ENCODE measurements at places on chromosomes 7 and 10.

- no peak for DNase-seq
Measured at GRCh38 chr7:131370523-131370968, 42.9 kb downstream of the MKLN1 start.

GRCh38 chr10:34936061-34936460 is 121.0 kb upstream of the PARD3 start:
- no peak for DNase-seq

DNA sequence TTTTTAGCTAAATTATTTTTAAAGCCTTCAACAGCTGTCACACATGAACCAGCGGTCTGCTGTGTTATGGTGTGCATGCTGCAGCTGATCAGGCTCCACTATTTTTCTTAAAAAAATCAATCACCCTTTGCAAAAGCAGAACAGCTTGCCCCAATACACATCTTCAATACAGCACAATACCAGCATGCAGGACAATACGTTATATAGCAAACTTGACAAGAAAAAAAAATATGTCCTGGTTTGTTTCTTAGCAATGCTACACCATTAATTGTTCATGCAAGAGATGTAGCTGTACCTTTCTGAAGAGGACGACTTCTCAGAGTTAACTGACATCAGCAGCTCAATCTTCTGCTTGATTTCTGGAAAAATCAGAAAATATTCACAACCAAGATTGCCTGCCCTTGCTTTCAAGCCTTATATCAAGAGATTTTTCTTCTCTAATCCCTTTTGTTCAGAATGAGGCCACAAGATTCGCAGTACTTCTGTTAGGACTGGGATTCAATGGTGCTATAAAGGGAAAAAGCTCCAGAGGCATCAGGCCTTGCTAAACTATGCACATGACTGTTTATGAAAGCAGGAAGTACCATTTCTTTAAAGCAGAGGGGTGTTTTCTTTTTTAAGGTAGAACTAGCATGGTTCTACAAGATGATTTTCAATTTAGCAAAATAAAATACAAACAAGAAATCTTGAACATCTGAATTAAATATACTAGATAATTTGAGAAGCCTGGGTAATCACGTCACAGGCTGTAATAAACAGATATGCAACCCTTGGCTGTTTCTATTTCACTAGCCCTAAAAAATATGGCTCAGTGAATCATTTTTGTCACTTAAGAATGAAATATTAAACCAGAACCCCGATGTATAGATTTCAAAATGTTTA is 120.0 kb downstream of the SRPK2 start:
- DNase-seq, result no peak

DNA sequence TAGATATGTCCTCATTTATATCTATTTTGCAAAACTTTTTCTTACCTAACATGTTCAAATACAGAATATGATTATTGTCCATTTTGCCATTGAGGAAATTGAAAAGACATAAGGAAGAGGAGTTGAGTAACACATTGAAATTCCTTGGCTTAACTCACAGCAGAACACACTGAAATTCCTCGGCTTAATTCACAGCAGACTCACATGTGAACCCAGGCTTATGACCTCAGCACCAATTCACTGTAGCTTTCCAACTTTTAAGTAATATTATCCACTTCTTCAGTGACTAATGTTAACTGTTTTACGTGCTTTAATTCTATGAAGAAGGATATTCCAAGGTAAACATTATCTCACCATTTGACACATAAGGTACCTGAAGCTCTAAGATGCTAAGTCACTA is 597.5 kb upstream of the PFKP start:
- DNase-seq, result no peak

DNA sequence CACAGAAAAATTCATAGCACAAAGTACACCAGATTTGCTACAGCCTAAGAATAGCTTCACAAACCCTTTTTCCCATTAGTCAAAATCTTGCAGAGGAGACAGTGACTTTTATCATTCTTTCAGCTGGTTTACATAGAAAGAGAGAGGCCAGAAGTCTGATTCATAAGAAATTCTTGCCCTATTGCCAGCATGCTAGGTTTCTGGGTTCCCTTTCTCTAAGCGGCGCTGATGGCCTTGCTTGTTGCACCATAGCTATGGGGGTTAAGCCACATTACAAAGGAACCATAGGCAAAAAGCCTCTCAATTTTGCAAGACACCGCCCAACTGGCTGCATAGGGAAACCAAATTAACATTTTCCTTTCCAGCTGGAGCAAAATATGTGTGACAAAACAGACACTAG is 87.4 kb downstream of the ZNF467 start:
- DNase-seq, result no peak

DNA sequence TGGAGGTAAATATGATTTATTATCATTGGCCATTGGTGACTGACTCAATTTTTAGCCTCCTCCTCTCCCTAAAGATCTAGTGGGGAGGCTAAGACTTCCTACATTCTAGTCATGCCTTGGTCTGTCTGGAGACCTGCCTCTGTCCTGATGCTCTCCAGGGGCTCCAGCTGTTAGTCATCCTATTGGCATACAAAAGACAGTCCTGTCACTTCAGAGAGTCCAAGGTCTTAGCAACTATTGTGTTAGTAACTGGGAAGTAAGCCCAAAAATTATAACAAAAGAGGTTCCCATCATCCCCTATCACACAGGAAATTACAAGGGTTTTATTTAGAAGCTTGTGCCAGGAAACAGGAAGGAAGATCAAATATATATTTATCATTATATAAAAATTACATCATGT is 400.6 kb upstream of the VSTM2A start:
- DNase-seq, result no peak

GRCh38 chr10:58189269-58189668 is 78.4 kb downstream of the IPMK start:
- DNase-seq, result no peak

GRCh38 chr7:70591643-70592042 is 540.3 kb upstream of the GALNT17 start:
- DNase-seq, result no peak

- no peak for DNase-seq
Measured at GRCh38 chr10:117409549-117410305, 34.5 kb upstream of the PDZD8 start.

GRCh38 chr10:95328013-95328412 is 37.2 kb upstream of the PDLIM1 start:
- DNase-seq, result no peak

GRCh38 chr7:23067271-23067670 is 38.3 kb upstream of the KLHL7 start:
- no peak for DNase-seq

GRCh38 chr7:26199301-26200037 is 1.1 kb downstream of the HNRNPA2B1 start:
- peak; percentile 46 for DNase-seq

DNA sequence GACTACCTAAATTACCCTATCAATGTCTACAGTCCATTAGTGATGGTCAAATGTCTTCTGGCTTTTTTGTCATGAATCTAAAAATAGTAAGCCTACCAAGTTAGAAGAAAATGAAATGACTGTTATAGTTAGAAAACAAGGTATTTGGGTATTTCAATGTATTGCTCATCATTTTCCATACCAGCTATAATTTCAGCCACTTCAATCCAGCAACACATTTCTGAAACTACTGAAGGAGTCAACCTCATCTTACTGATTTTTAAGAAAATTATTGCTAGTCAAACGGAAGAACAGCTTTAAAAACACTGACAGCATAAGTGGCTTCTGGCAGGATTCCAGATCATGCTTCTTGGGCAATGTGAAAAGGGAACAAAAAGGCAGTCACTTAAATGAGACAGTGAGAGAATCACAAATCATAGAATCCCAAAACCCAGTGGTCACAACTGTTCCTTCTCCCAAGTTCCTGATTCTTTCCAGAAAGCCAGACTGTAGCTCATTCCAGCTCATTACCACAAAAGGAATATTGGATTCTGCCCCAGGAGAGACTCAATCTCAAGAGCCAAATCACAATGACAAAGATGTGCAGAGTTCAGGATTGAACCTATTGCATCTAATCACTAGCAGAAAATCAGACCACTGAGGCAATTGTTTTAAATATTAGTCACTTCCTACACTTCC is 61.2 kb upstream of the LRRN3 start:
- DNase-seq, result no peak

DNA sequence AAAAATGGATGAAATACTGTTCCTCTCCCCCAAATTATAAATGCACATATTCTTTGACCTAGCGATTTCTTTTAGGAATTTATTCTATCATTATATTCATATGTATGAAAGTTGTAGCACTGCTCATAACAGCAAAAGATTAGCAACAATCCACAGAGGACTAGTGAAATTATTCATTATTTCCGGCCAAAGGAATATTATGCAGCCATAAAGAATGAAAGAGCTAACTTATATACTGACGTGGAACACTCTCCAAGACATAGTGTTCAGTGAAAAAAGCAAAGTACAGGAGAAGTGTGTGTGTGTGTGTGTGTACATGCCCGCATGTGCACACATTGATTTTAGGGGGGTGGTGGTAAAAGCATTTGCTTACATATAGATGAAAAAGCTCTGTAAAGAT is 23.3 kb downstream of the MMS19 start:
- DNase-seq, result no peak

All from stimulated activated CD4-positive, alpha-beta T cell treated with anti-CD3 and anti-CD28 coated beads, Interleukin-15, amount 100 ng/mL, for 1 hour (primary cell).